ENCODE measurements at places on chromosomes 7 and 10. TPM values are rescaled to one million over a fixed set of nuclear protein-coding genes. Genes with fewer than 3 reads are reported as not detected.
A peak's percentile ranks its signal among the peaks of the same experiment; 100 is the strongest.

Gene LEP
- 0.31 TPM for total RNA-seq

Gene CYP2C19
- total RNA-seq = 0.24 TPM

Gene NEUROD6
- total RNA-seq = not detected

Gene IDE
- 31.1 TPM for total RNA-seq

Gene CARD11
- 2.9 TPM for total RNA-seq

Gene AHCYL2
- 61.3 TPM for total RNA-seq

Gene FEZF1
- total RNA-seq = 5.6 TPM

Gene CYP3A4
- total RNA-seq = 1.3 TPM

Gene OR2A42
- not detected for total RNA-seq

Gene VWDE
- 6.6 TPM for total RNA-seq

- H3K4me3 ChIP-seq = no peak overlapping the region
- H3K4me1 ChIP-seq = peaks cover 26% of the 10 kb centered on the region
- peak; percentile 76 for DNase-seq
- no peaks in the 10 kb centered on the region for H3K36me3 ChIP-seq
- H3K27me3 ChIP-seq = no peaks in the 10 kb centered on the region
- peak overlapping the region; percentile 27 for H3K27ac ChIP-seq
These were observed 4.1 kb upstream of the NT5C2 start for GRCh38 chr10:103197174-103197573.

GRCh38 chr7:143467724-143468123 is 9.9 kb upstream of the TAS2R41 start:
- no peaks in the 10 kb centered on the region for H3K36me3 ChIP-seq
- DNase-seq = no peak
- no peak overlapping the region for H3K4me3 ChIP-seq
- H3K27me3 ChIP-seq = no peaks in the 10 kb centered on the region
- no peak overlapping the region for H3K27ac ChIP-seq

- no peak overlapping the region for H3K4me3 ChIP-seq
- H3K27ac ChIP-seq = no peak overlapping the region
- DNase-seq = peak; percentile 66
- no peaks in the 10 kb centered on the region for H3K27me3 ChIP-seq
- no peaks in the 10 kb centered on the region for H3K4me1 ChIP-seq
- no peaks in the 10 kb centered on the region for H3K36me3 ChIP-seq
These were observed 48.2 kb downstream of the COL26A1 start for GRCh38 chr7:101410743-101411507.

DNA sequence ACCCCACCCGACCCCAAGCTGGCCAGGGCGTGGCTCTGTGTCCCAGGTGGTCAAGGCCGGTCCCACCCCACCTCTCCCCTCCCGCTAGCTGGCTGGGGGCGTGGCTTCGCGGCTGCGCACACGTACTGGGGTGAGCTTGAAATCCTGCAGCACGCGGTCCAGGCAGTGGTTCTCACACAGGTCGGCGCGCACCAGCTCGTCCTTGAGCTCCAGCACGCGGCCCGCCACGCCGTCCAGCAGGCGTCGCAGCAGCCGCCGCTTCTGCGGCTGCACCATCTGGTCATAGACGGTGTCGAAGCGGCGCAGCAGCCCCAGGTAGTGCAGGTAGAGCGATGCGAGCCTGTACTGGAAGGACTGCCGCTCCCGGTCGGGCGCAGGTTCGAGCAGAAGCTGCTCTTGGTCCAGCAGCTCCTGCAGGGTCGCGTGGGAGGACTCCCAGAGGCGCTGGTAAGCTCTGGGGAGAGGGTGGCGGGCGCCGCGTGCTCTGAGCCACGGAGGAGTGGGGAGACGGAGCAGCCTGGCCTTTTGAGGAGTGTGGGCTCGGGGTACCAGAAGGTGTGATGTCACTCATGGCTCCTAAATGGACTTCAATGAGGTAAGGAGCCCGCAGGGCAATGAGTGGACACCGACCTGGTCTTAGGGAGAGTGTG is 5.8 kb downstream of the H2BK1 start:
- H3K27me3 ChIP-seq = no peaks in the 10 kb centered on the region
- no peaks in the 10 kb centered on the region for H3K36me3 ChIP-seq
- no peak overlapping the region for H3K4me3 ChIP-seq
- DNase-seq = peak; percentile 34
- H3K27ac ChIP-seq = no peak overlapping the region
- H3K4me1 ChIP-seq = no peaks in the 10 kb centered on the region

- peaks cover 6% of the 10 kb centered on the region for H3K4me1 ChIP-seq
- no peaks in the 10 kb centered on the region for H3K27me3 ChIP-seq
- H3K4me3 ChIP-seq = no peak overlapping the region
- H3K36me3 ChIP-seq = no peaks in the 10 kb centered on the region
These were observed 41.1 kb downstream of the VIPR2 start for GRCh38 chr7:159103382-159104187.

DNA sequence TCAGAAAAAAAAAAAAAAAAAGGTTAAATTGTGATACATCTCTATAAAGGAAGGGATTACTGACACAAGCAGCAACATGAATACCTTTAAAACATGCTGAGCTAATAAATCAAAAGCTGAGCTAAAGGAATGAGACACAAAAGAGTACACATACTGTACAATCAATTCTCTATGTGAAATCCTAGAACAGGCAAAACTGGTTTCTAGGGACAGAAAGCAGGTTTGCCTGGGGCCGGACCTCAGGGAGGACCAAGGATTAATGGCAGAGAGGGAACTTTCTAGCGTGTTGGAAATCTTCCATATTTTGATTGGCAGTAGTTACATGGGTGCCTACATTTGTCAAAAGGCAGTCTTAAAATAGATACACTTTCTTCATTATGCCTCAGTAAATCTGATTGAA is 52.5 kb downstream of the KLRG2 start:
- no peaks in the 10 kb centered on the region for H3K36me3 ChIP-seq
- no peak for DNase-seq
- no peak overlapping the region for H3K4me3 ChIP-seq
- peaks cover 8% of the 10 kb centered on the region for H3K4me1 ChIP-seq

- no peak overlapping the region for H3K4me3 ChIP-seq
- no peaks in the 10 kb centered on the region for H3K4me1 ChIP-seq
- no peak for DNase-seq
These were observed 55.4 kb downstream of the ARHGAP21 start for GRCh38 chr10:24668247-24668646.

DNA sequence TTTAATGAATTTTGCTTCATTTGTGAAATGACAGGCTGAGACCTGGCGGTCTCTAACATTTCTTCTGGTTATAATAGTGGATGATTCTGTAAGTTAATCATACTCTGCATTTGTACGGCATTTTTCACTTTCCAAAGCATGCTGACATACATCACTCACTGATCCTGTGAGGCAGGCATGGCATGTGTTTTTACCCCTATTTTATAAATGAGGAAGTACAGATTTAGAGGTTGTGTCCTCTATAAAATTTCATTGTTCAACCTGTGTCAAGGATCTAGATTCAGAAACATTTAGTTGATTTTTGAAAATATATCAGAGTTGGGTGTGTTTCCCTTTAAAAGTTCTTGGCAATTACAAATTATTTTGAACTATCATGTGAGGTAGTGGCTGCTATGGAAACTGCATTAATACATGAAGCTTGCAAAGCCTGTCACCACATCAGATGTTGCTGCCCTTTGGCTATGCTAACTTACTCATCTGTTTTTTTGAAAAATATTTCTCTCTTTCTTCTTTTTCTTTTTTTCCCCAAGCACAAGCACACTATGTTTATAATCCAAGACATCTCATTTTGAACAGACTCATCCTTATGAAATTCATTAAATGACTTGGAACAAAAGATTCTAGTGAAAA is 172.7 kb downstream of the GNAI1 start:
- no peak overlapping the region for H3K4me3 ChIP-seq
- no peak overlapping the region for H3K27ac ChIP-seq
- DNase-seq = no peak
- H3K27me3 ChIP-seq = no peaks in the 10 kb centered on the region

- no peaks in the 10 kb centered on the region for H3K27me3 ChIP-seq
- H3K36me3 ChIP-seq = no peaks in the 10 kb centered on the region
- no peak overlapping the region for H3K4me3 ChIP-seq
- no peak for DNase-seq
These were observed 21.2 kb upstream of the PRKCQ start for GRCh38 chr10:6601246-6601805.

GRCh38 chr7:131143869-131144268 is 183.8 kb upstream of the MKLN1 start:
- DNase-seq = no peak
- no peak overlapping the region for H3K4me3 ChIP-seq
- no peaks in the 10 kb centered on the region for H3K27me3 ChIP-seq

GRCh38 chr7:118109607-118110006 is 74.4 kb upstream of the LSM8 start:
- no peak overlapping the region for H3K4me3 ChIP-seq
- no peak overlapping the region for H3K27ac ChIP-seq
- no peak for DNase-seq
- no peaks in the 10 kb centered on the region for H3K36me3 ChIP-seq
- no peaks in the 10 kb centered on the region for H3K27me3 ChIP-seq

DNA sequence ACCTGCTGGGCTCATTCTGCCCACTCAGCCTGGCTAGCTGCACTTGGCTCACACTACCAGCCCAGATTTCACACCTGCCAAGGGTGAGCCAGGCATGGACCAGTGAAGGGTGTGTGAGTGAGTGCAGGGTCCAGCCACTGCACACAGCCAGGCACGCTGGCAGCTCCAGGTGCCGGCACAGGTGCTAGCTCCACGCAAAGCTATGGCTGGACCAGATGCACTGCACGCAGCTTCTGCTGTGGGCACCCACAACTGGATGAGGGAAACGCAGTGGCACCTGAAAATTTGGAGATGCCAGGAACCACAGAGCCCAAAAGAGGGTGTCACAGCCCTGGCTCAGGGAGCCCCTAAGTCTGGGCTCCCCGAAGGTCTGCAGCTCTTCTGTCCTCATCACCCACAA is 24.9 kb upstream of the TES start:
- no peaks in the 10 kb centered on the region for H3K36me3 ChIP-seq
- no peaks in the 10 kb centered on the region for H3K4me1 ChIP-seq
- no peak overlapping the region for H3K27ac ChIP-seq
- DNase-seq = no peak
- H3K27me3 ChIP-seq = no peaks in the 10 kb centered on the region
- no peak overlapping the region for H3K4me3 ChIP-seq

- no peak overlapping the region for H3K27ac ChIP-seq
- DNase-seq = peak; percentile 37
- H3K4me1 ChIP-seq = no peaks in the 10 kb centered on the region
These were observed 5.8 kb downstream of the CLCN1 start for GRCh38 chr7:143321734-143322133.

DNA sequence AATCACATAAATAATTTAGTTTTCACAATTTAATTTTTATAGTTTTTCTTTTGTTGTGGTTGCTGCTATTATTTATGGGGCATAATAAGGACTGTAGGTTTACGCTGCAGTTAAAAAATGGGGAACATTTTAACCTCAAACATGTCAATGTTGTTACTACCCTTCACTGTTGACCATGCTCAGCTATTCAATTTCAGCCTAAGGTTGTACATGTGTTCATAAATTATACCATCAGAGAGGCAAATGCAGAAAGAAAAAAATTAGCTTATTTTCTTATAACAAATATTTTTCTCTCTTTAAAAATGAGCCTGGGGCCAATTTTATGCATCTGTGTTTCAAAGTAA is 110.1 kb upstream of the PITRM1 start:
- H3K4me1 ChIP-seq = no peaks in the 10 kb centered on the region
- no peak overlapping the region for H3K27ac ChIP-seq
- no peak overlapping the region for H3K4me3 ChIP-seq
- no peaks in the 10 kb centered on the region for H3K27me3 ChIP-seq

DNA sequence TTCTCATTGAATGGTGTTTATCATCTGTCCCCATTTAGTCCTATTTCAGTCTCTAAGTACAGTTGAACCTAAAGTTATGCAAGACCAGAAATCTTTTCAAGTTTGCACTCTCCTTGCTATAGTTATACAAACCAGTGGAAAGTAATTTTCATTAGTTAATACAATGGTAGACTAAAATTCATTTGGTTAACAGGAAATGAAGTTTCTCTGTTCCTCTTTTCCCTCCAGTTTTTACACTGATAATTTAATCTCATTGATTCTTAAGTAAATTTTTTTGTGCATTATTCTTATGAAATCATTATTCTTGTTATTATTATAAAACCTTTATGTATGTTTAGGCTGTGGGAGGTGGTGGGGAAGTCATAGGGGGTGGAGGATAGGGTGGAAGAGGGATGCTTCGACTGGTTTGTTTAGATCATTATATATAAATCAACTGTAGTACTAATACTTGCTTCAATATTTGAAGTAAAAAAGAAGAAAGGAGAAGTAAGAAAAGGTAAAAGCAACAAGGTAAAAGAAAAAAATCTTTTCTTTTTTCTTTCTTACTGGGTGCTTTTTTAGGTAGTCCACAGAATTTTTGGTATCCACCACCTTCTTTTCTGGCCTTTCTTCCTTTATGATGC is 104.1 kb downstream of the GPR85 start:
- DNase-seq = no peak
- no peak overlapping the region for H3K27ac ChIP-seq
- no peak overlapping the region for H3K4me3 ChIP-seq
- H3K4me1 ChIP-seq = no peaks in the 10 kb centered on the region
- no peaks in the 10 kb centered on the region for H3K36me3 ChIP-seq

- H3K4me1 ChIP-seq = peaks cover 17% of the 10 kb centered on the region
- H3K36me3 ChIP-seq = no peaks in the 10 kb centered on the region
- H3K4me3 ChIP-seq = no peak overlapping the region
These were observed 57.8 kb downstream of the TCF7L2 start for GRCh38 chr10:113007821-113008220.

DNA sequence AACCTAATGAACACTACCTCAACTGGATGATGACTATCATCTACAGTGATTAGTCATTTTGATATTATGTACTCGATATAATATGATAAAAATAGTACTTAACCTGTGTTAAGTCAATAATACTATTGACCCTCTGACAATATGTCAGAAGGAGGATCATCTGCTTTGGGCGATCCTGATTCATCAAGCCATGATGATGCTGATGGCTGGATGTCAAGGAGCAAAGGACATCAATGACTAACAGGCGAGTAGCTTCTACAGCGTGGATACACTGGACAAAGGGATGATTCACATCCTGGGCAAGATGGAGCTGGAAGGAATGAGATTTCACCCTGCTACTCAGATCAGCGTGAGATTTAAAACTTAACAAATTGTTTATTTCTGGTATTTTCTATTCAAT is 94.4 kb upstream of the SKAP2 start:
- DNase-seq = no peak
- no peaks in the 10 kb centered on the region for H3K36me3 ChIP-seq
- H3K27me3 ChIP-seq = no peaks in the 10 kb centered on the region
- no peaks in the 10 kb centered on the region for H3K4me1 ChIP-seq

GRCh38 chr10:124256151-124256550 is 162.6 kb downstream of the OAT start:
- H3K4me3 ChIP-seq = no peak overlapping the region
- H3K4me1 ChIP-seq = no peaks in the 10 kb centered on the region
- DNase-seq = no peak

DNA sequence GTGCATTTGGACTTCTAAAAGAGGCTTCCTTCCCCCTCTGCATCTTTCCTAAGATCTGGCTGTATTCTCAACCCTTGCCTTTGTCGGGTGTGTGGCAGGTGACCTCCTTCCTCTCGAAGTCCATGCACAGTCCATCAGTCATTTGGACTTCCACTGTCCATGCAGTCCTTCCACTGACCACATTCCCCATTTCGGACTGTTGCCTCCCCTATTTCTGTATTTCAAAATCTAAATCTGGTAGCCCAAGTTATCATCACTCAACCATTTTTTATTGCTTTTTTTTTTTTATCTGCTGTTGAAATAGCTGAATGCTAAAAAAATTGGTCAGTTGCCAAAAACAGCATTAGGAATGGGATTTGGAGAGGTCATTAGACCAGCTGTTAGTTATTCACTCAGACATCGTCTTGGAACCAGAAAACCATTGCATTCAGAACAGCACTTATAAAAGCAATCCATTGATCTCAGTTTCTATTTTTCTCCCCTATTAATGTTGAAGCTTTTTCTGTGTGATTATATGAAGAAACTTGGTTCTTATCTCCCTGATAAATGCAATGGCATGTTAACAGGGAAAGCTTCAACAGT is 575.6 kb downstream of the KIF20B start:
- H3K4me3 ChIP-seq = no peak overlapping the region
- no peaks in the 10 kb centered on the region for H3K4me1 ChIP-seq
- H3K36me3 ChIP-seq = no peaks in the 10 kb centered on the region

Measured in testis (tissue), 5 donors.